ENCODE measurements at places on chromosomes 16 and 17.
A peak's percentile ranks its signal among the peaks of the same experiment; 100 is the strongest.

DNA sequence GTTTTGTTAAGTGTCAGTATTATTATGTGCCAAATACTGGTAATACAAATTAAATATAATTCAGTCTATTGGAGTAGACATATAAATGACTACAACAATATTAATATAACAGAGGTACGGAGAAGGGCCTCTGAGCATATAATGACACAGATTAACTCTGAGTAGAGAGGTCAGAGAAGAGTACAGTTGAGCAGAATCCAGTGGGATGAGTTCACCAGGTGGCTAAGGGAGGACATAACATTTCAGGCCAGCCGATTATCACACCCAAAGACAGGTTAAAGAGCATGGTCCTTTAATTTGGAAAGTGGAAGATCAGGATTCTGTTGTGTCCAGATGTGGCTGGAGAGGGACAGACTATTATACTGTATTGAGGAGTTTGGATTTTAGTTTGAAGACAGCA is 11.3 kb downstream of the NFATC3 start:
- no peak for DNase-seq

GRCh38 chr16:4018391-4018790 is 97.9 kb downstream of the ADCY9 start:
- no peak for DNase-seq

GRCh38 chr16:71767060-71767900 is 41.4 kb downstream of the AP1G1 start:
- no peak for DNase-seq

GRCh38 chr17:15954222-15954621 is 9.3 kb downstream of the ADORA2B start:
- no peak for DNase-seq

- peak; percentile 52 for DNase-seq
Measured at GRCh38 chr17:27807567-27808470, 7.5 kb upstream of the NOS2 start.

GRCh38 chr16:71537643-71538042 is 11.4 kb downstream of the CHST4 start:
- peak; percentile 28 for DNase-seq

DNA sequence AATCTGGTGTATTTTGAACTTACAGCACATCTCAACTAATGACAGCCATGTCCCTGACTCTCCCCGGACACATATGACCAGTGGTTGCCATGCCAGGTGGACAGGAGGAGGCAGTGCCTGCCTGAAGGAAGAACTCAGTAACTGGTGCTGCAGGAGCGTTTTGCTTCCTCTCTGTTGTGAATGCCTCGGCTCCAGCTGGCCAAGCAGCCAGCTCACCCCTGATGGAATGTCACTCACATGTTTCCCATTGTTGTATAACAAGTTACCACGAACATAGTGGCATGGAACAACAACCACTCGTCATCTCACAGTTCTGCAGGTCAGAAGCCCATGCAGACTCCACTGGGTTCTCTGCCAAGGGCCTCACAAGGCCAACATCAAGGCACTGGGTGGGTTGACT is 20.1 kb upstream of the IRF8 start:
- no peak for DNase-seq

GRCh38 chr17:4017377-4017776 is 53.1 kb upstream of the ATP2A3 start:
- DNase-seq, result no peak

- DNase-seq, result no peak
Measured at GRCh38 chr17:72311004-72311403, 190.2 kb downstream of the SOX9 start.

GRCh38 chr17:21361020-21361809 is 14.9 kb upstream of the KCNJ12 start:
- no peak for DNase-seq

DNA sequence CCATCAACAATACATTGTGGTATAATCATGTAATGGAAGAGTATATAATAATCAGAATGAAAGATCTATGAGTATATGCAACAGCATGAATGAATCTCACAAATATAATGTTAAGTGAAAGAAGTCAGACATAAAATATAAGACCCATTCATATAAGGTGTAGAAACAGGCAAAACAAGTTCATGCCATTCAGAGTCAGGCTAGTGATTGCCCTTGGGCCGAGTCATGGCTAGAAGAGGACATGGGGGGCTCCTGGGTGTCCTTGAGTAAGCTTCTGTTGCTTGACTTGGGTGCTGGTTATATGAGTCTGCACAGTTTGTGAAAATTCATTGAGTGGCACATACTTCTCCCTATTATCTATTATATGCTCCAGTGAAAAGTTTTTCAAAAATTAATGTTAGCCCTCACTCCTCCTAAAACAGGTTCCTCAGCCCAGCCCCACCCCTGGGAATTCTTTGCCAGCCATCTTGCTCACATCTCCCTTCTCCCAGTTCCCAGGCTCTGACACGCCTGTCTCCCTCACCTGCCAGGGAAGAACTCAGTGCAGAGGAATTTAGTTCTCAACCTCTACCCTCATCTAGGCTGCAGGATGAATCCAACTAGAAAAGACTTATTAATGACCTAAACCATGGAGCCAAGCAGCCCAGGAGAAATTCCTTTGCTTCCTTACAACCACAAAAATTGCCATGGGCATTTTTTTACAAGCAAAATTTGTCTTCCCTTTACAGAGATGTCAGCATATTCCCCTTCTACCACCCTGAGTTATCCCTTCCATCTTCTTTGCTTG is 52.4 kb upstream of the NFAT5 start:
- no peak for DNase-seq

GRCh38 chr16:85505794-85506634 is 107.1 kb upstream of the GSE1 start:
- no peak for DNase-seq

DNA sequence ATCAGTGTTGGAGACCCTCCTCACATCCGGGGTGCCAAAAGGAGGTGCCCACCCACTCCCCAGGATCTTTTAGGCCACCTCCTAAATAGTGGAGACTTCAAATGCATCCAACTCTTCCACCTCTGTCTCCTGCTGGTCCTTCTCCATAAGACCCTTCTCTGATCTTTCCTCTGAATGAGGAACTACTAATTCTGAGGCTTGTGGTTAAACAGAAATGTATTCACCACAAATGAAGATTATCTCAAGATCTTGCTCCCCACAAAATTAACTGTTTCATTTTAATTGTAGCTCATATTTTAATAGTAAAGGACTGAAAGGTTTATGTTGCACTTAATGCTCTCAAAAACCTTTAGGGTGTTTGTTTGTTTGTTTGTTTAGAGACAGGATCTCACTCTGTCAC is 34.1 kb downstream of the TLE7 start:
- no peak for DNase-seq

DNA sequence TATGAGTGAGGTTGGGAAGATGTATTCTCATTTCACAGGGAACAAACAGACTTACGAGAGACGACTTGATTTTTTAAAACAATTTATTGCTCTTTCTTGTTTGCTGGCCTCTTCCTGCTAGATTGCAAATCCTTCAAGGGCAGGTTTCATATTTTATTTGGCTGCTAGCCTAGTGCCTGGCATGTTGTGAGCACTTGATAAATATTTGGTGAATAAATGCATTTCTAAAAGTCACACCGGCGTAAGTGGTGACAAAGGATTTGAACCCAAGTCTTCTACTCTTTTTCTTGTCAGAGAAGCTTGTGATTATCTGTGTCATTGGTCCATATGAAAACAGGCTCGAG is 1.4 kb downstream of the WWP2 start:
- no peak for DNase-seq

GRCh38 chr16:89619840-89620239 is 6.4 kb downstream of the DPEP1 start:
- DNase-seq, result no peak

DNA sequence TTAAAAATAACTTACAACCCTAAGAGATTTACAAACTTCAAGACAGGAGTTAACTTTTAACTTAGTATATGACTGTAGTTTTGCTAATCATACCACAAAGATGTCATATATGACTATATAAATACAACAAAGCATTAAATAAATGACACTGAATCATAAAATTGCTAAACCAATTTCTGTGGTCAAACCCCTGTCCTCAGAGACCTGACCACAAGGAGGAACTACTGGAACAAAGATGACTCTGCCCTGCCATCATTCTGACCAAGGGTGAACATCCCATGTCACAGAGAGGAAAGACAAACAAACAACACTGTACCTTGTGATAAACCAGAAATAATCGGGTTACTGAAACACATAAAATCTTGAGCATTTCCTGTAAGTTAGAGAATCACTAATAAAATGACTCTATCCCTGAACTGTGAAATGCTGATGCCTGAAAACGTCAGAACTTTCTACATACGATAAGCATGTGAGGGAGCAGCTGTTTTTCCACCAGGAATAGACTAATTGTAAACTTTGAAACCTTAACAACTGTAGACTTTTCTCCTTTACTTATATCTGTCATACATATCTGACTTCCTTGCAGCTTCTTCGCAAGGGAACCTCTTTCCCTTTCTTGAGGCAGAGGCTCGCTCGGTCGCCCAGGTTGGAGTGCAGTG is 47.9 kb downstream of the WDR59 start:
- no peak for DNase-seq

- no peak for DNase-seq
Measured at GRCh38 chr16:35750157-35750689, 2290.8 kb downstream of the TP53TG3F start.

- DNase-seq, result no peak
Measured at GRCh38 chr17:51741458-51741857, 417.1 kb downstream of the CA10 start.

- no peak for DNase-seq
Measured at GRCh38 chr17:38697061-38697820, 7.8 kb upstream of the MLLT6 start.

- no peak for DNase-seq
Measured at GRCh38 chr17:66523378-66524200, 221.2 kb downstream of the PRKCA start.

DNA sequence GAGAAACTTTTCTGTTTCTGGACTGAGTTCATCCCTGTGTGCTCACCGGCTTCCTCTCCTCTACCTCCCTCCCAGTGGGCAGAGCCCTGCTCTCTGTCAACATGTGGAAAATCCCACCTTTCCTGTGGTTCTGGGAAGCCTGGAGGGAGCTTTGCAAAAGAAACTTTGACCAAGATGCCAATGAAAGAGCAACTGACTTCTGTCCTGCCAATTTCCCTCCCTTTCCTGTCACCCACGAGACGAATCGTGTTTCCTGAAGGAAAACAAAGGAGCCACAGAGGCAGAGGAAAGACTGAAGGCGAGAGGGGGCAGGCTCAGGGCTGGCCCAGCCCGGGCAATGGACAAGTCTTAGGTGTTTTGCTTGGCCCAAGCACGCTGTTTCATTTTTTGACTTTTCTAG is 82.8 kb downstream of the PLCG2 start:
- DNase-seq, result no peak

GRCh38 chr16:19223235-19224170 is 55.5 kb downstream of the SYT17 start:
- no peak for DNase-seq

DNA sequence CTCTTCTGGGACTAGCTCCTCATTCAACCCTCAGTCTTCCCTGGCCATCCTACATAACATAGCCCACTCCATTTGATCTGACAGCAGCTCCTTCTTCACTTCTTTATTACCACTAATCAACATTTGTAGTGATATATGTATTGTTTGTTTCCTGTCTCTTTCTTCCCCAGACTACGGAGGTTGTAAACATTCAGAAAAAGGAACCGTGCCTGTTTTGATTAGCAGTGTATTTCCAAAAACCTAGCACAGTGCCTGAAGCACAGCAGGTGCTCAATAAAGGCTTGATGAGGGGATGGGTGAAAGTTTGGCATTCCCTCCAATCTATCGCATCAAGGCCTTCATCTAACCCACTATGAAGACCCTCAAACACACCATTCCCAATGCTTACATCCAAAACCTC is 150.8 kb downstream of the XYLT1 start:
- DNase-seq, result no peak

- DNase-seq, result no peak
Measured at GRCh38 chr17:34249061-34249460, 6.0 kb upstream of the CCL2 start.

GRCh38 chr16:31711344-31711845 is 162.2 kb upstream of the ZNF267 start:
- peak; percentile 38 for DNase-seq

- peak; percentile 24 for DNase-seq
Measured at GRCh38 chr16:67995423-67995822, 3.9 kb downstream of the DPEP2 start.

- no peak for DNase-seq
Measured at GRCh38 chr17:17029938-17030337, 12.3 kb upstream of the MPRIP start.

GRCh38 chr17:48629411-48629759 is 3.2 kb upstream of the HOXB9 start:
- DNase-seq, result peak; percentile 13

GRCh38 chr17:49362723-49363117 is 670 bp upstream of the ZNF652 start:
- DNase-seq, result no peak

DNA sequence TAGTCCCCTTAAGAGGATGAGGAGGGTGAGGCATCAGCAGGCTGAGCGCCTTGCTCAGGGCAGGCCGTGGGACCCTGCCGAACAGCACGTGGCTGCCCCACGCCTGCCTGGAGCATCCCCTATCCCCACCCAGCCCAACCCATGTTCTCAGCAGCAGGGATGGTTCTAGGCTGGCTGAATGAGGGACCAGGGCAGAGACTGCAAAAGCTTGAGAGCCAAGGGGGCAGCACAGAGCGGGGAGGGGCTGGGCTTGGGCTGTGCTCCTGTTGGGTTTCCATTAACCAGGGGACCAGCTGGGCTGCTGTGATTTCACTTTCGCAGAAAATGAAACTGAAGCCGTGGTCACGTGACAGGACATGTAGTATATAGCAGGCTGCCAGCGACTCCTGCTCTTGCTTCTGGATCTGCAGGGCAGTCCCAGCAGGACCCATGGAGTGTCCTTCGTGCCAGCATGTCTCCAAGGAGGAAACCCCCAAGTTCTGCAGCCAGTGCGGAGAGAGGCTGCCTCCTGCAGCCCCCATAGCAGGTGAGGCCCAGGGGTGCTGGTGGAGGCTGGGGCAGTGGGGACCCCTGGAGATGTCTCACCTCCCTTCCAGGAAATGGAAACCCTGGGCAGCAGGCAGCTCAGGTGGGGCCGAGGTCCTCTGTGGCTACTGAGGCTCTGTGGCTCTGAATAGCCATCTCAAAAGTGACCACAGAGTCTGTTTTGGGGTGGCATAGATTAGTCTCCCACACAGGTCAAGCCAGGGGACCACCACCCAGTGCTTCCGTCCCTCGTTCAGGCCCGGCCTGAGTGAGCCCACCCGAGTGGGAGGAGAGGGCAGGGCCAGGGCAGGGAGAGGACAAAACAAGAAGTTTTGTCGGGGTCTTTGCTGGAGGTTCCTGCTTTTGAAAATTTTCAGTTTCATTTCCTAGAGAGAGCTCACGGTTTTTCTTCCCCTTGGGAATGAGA is 2.9 kb downstream of the RNF213 start:
- peak; percentile 72 for DNase-seq

DNA sequence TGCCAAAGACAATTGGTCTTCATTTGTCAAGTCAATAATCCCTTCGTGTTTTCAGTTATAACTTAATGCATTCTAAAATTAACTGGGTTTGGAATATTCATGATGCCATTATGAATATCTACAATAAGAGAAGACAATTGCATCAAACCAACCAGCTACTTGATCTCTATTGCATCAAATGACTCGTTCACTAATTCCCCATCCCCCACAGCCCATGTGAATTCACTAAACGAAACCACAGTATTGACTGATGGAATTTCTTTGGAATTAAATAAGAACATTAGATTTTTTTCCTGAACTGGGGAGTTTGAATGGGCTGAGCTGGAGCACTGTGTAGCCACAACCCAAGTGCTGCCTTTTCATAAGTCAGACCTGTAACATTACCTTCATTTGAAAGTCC is 65.3 kb downstream of the HS3ST3B1 start:
- DNase-seq, result no peak
